ENCODE measurements at places on chromosomes 4 and X. TPM values are rescaled to one million over a fixed set of nuclear protein-coding genes. Genes with fewer than 3 reads are reported as not detected.

GSX2 gene
- total RNA-seq: 0.34 TPM

DNA sequence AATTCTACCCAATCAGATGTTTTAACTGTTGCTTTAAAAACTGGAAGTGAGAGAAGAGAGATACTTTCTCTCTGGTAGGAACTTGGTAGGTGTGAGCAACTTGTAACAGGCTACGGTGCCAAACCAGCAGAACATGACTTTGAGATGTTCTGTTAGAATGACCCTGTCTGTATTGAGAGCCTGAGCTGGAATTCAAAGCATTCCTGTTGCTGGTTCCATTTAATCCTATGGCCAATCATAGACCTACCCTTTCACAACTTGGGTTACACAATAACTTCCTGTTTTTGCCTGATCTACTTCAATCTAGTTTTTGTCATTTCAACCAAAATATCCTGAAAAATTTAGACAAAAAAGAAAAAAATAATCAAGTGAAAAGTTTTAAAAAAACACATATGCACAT is 1.7 kb upstream of the PRRG1 start:
- no peaks in the 10 kb centered on the region for H3K27me3 ChIP-seq
- H3K4me3 ChIP-seq: no peak overlapping the region
- H3K27ac ChIP-seq: no peak overlapping the region
- H3K36me3 ChIP-seq: no peaks in the 10 kb centered on the region

NAP1L3 gene
- total RNA-seq: 0.47 TPM

FATE1 gene
- not detected for total RNA-seq

DMRTC1 gene
- not detected for total RNA-seq

XAGE1B gene
- total RNA-seq: not detected

- peak; percentile 30 for DNase-seq
- no peaks in the 10 kb centered on the region for H3K36me3 ChIP-seq
- no peaks in the 10 kb centered on the region for H3K27me3 ChIP-seq
- H3K4me3 ChIP-seq: no peak overlapping the region
- no peak overlapping the region for H3K27ac ChIP-seq
Measured at GRCh38 chr4:67134616-67135015, 410.7 kb downstream of the CENPC start.

- no peaks in the 10 kb centered on the region for H3K27me3 ChIP-seq
- DNase-seq: no peak
- H3K27ac ChIP-seq: no peak overlapping the region
- H3K36me3 ChIP-seq: no peaks in the 10 kb centered on the region
Measured at GRCh38 chrX:100719139-100719538, 12.8 kb downstream of the SYTL4 start.

DNA sequence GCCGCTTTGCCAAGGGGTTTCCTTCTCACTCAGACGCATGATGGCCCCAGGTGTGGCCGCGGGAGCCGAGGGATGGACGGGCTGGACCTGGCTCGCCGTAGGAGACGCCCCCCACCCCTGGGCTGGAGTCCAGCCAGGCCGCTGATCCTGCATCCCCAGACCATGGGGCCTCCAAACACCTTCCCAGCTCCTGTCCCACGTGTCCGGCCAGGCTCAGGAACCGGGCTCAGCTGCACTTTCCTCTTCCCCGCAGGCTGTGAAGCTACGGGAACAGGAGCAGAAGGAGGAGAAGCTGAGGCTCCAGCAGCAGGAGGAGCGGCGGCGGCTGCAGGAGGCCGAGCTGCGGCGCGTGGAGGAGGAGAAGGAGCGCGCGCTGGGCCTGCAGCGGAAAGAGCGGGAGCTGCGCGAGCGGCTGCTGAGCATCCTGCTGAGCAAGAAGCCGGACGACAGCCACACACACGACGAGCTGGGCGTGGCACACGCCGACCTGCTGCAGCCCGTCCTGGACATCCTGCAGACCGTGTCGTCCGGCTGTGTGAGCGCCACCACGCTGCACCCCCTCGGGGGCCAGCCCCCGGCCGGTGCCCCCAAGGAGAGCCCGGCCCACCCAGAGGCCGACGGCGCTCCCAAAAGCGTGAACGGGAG is 9.1 kb downstream of the AKAP17A start:
- peaks cover 68% of the 10 kb centered on the region for H3K36me3 ChIP-seq
- H3K27ac ChIP-seq: no peak overlapping the region
- no peaks in the 10 kb centered on the region for H3K4me1 ChIP-seq
- no peak overlapping the region for H3K4me3 ChIP-seq
- no peaks in the 10 kb centered on the region for H3K27me3 ChIP-seq
- DNase-seq: no peak

- peaks cover 3% of the 10 kb centered on the region for H3K4me1 ChIP-seq
- H3K27me3 ChIP-seq: no peaks in the 10 kb centered on the region
- no peak overlapping the region for H3K4me3 ChIP-seq
- no peak overlapping the region for H3K27ac ChIP-seq
Measured at GRCh38 chr4:48369771-48370170, 28.4 kb downstream of the SLAIN2 start.

DNA sequence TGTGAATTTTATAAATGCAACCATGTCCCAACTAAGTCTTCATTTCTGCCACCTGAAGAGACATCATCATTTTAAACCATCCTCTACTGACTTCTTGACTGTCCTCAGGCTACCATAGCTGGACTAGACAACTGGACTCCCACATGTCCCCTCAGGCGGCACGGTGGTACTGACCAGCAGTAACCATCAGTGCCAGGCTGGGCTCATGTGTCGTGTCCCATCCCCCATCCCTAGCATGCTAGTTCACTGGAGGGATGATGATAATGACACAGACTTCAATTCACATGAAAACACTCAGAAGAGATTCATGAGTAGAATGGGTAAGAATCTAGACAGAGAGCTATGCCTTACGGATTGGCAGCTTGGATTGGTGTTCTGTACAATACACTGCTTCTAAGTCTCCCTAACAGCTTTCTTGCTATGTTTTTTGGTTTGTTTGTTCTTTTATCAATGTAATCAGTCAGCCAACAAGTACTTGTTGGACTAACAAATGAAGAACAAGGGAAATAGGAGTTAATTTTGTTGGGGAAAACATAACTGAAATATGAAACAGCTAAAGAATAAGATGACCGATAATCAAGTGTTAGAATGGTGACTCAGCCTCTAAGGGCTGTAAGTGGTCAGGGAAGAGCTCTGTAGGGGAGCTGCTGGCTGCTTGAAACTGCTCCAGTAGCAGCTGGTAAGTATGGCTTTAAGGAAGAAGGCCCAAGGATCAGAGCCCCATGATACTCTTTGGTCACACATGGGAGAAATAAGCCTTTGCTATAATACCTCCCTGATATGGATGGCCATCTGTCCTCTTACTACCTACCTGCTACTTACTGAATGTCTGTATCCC is 10.3 kb downstream of the ZDHHC9 start:
- no peak for DNase-seq
- H3K4me1 ChIP-seq: no peaks in the 10 kb centered on the region
- no peak overlapping the region for H3K27ac ChIP-seq
- no peaks in the 10 kb centered on the region for H3K27me3 ChIP-seq
- H3K4me3 ChIP-seq: no peak overlapping the region

DNA sequence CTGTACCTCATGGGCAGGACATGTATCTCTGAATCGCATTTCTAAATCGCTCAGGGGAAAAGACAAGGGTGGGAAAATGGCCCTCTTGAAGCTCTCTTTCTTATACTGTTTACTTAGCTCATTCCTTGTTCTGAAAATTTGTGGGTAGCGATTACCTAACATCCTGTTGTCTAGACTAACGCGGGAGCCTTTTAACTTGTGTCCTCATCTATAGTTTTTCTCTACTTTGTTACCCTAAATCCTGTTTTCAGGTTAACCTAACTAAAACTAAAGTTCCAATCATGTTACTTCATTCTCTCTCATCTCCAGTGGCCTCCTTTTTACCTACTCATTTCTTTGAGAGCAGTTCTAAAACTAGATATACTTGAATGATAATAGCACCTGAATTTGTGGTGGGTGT is 45.0 kb downstream of the SNX25 start:
- no peaks in the 10 kb centered on the region for H3K27me3 ChIP-seq
- no peaks in the 10 kb centered on the region for H3K36me3 ChIP-seq
- no peak overlapping the region for H3K4me3 ChIP-seq
- peaks cover 8% of the 10 kb centered on the region for H3K4me1 ChIP-seq

DNA sequence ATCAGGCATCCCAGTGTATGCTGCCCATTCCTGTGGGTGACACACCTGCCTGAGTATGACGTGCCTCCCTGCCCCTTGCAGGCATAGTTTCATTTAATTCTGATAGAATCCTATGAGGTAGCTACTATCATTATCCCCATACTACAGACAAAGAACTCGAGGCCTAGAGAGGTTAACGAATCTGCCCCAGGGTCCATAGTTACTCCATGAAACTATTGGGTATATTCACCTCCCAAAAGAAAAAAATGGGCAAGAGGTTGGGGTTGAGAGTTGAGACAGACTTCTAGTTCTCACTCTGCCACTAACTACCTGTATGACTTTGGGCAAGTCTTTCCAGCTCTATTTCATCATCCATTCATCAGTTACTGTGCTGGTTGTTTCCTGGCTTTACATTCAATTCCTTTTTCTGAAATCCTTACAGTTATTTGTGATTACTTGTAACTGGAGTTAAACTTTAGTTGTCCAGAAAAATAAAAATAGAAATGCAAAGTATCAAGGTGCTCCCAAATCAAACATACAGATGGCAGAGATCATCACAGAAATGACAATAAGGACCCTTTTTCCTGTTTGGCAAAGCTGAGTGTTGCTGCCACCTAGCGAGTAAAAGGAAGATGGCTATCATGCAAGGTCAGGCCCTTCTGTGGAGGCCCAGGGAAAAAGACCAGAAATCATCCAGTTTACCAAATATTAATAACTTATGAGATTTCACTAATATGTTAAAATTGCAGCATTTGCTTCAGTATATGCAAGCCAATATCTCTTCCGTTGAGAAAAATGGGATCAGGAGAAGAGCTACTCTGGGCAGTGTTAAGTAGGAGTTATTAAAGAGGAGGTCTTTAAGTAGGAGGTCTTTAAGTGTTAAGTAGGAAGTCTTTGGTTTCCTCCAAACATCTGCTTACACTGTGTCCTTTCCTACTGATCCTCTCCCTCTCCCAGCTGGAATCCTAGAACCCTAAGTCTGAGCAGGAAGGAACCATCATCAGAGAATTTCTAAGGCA is 17.1 kb upstream of the MAP7D3 start:
- DNase-seq: peak; percentile 22
- H3K36me3 ChIP-seq: no peaks in the 10 kb centered on the region
- no peak overlapping the region for H3K27ac ChIP-seq
- no peaks in the 10 kb centered on the region for H3K4me1 ChIP-seq

FAM9B gene
- 0.69 TPM for total RNA-seq

- no peaks in the 10 kb centered on the region for H3K4me1 ChIP-seq
- no peaks in the 10 kb centered on the region for H3K27me3 ChIP-seq
- H3K4me3 ChIP-seq: no peak overlapping the region
Measured at GRCh38 chrX:65997978-65998717, 41.7 kb downstream of the VSIG4 start.

DNA sequence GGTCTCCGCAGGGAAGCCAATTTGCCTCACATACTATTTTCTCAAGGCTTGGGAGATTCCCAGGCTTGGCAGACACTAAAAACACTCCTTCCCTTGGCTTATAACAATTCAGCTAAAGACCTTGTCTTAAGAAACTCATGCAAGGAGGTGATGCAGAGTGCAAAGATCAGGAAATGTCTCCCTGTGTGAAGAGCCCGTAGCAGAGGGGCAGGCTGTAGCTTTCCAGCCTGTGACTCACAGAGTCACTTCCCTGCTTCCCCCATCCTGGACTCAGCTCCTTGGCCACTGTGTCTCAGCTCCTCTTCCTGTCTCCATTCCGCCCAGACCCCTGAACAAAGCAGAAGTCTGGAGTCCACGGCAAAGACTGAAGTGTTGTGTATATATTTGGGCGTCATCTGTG is 56.1 kb downstream of the KDR start:
- H3K36me3 ChIP-seq: no peaks in the 10 kb centered on the region
- no peaks in the 10 kb centered on the region for H3K27me3 ChIP-seq
- no peaks in the 10 kb centered on the region for H3K4me1 ChIP-seq

CXXC4 gene
- total RNA-seq: 4.6 TPM

DNA sequence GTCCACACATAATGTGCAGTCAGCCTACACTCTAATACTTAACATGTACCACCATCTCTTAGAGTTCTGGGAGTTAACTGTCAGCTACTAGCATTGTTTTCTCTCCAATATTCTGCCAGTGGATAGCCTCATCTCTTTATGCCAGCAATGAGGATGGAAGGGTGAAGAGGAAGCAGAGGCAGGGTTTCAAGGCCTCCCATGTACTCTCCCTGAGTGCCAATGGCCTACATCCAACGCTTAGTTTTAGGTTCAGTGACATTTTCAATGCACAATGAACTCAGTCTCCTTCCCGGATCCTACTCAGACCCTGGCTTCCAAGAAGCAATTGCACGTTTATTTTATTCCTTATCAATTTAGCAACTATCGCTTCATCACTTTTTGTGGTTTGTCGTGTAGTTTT is 686.1 kb downstream of the DMD start:
- no peak overlapping the region for H3K27ac ChIP-seq
- DNase-seq: no peak
- H3K36me3 ChIP-seq: no peaks in the 10 kb centered on the region
- H3K4me3 ChIP-seq: no peak overlapping the region
- H3K27me3 ChIP-seq: no peaks in the 10 kb centered on the region

DNA sequence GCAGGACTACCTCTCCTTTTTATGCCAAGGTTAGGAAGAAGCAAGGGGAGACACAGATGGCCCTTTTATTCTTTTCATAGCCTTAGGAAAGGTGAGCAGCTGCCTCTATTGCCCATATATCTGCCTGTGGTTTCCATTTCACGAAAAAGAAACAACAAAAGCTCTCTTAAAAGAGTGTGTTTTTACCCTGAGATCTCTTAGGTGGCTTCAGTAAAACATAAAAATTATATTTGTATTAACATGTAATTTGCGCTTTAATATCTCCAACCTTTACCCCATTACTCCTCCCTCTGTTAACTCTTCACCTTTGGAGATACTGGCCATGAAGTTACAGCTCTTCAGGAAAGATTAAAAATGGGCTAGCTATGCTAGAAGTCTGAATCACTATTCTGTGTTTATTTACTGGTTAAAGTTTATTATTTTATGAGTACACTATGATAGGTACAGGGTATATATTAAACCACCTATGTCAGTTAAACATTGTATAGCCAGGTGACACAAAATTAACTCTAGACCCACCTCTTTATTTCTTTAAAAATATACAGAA is 15.0 kb upstream of the SULT1B1 start:
- H3K4me1 ChIP-seq: no peaks in the 10 kb centered on the region
- H3K36me3 ChIP-seq: no peaks in the 10 kb centered on the region
- no peak for DNase-seq
- no peak overlapping the region for H3K27ac ChIP-seq
- no peak overlapping the region for H3K4me3 ChIP-seq

ADH1A gene
- not detected for total RNA-seq

APLN gene
- 0.81 TPM for total RNA-seq

HTN1 gene
- not detected for total RNA-seq

GRCh38 chr4:126742048-126742447 is 890.7 kb upstream of the INTU start:
- DNase-seq: no peak
- no peaks in the 10 kb centered on the region for H3K36me3 ChIP-seq
- no peaks in the 10 kb centered on the region for H3K27me3 ChIP-seq
- no peaks in the 10 kb centered on the region for H3K4me1 ChIP-seq
- H3K4me3 ChIP-seq: no peak overlapping the region
- no peak overlapping the region for H3K27ac ChIP-seq

- H3K27ac ChIP-seq: no peak overlapping the region
- DNase-seq: no peak
- no peaks in the 10 kb centered on the region for H3K36me3 ChIP-seq
- peaks cover 10% of the 10 kb centered on the region for H3K4me1 ChIP-seq
- H3K4me3 ChIP-seq: no peak overlapping the region
Measured at GRCh38 chr4:85686398-85686797, 211.4 kb downstream of the ARHGAP24 start.

AWAT2 gene
- not detected for total RNA-seq

GRCh38 chrX:24339911-24340310 is 20.5 kb upstream of the SUPT20HL1 start:
- no peaks in the 10 kb centered on the region for H3K27me3 ChIP-seq
- no peak overlapping the region for H3K27ac ChIP-seq
- no peak for DNase-seq
- H3K4me1 ChIP-seq: 0 out of 2 replicates have a peak, but pooled peaks cover 7% of the 10 kb centered on the region
- H3K36me3 ChIP-seq: no peaks in the 10 kb centered on the region
- no peak overlapping the region for H3K4me3 ChIP-seq
